Smooth muscle cell of the umbilical artery (primary cell): ENCODE measurements at places on chromosomes 11 and 22. TPM values are rescaled to one million over a fixed set of nuclear protein-coding genes. Genes with fewer than 3 reads are reported as not detected.

Gene C11orf21
- total RNA-seq = not detected in 2 replicates

Gene EFCAB6
- total RNA-seq = 1.5 and 3.3 TPM in 2 replicates

Gene APLNR
- not detected in 2 replicates for total RNA-seq

Gene ARHGAP8
- 0.37 TPM in 1 of 2 replicates, not detected in the other for total RNA-seq
